Activated CD4-positive, alpha-beta T cell treated with anti-CD3 and anti-CD28 coated beads, Interleukin-2, amount 50 U/mL, for 24 hours (primary cell): ENCODE measurements at places on chromosomes 3 and 15.

DNA sequence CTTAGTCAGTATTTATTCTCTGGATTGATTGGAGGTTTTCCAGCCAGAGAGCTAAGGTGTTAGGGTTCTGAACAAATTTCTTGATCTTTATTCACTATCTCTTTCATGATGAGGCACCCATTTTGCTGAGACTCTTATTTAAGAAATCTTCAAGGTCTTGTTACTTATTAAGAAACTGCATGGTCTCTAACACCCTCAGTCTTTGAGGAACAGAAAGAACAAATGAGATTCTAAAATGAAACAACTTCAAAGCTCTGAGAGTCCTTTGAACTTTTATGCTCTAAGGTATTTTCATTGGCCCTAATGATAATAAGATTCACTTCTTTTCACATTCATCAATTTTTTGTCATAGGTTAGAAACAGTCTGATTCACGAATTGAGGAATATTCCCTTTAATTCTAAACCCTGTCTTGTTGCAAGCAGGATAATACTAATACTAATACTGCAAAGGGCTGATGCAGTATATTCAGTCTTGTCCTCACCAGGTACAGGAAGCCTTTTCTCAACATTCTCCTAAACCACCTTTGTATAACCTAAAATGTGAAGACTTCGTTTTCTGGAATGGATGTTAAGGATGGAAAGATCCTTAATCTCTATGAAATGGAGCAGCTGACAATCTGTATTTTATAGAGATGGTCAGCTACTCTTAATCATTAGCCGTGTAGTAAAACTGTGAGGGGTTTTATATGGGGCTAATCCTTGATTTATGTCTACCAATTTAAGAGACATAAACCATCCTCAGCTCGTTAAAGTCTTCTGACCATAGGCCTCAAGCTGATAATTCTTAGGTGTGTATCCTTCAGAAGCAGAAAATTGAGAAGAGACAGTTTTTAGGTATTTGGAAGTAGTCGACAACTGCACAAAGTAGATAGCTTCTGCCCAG is 198.3 kb downstream of the OTOL1 start:
- DNase-seq = no peak

DNA sequence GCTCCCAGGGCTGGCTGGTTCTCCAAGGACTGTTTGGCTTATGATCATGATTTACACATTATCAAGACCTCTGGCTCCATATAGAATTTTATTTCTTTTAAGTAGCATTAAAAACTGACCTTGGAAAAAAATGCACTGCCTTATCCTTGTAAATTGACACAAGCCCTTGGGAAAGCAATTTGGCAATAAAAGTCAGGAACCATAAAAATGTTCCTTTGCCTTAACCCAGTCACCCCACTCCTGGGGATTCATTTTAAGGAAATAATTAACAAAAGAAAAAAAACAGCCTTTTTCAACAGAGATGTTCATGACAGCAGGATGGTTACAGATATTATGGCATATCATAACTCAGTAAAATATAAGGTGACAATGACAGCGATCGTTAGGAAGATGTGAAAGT is 51.6 kb upstream of the NR2E3 start:
- no peak for DNase-seq

GRCh38 chr3:177144922-177145321 is 52.4 kb downstream of the TBL1XR1 start:
- DNase-seq = no peak

DNA sequence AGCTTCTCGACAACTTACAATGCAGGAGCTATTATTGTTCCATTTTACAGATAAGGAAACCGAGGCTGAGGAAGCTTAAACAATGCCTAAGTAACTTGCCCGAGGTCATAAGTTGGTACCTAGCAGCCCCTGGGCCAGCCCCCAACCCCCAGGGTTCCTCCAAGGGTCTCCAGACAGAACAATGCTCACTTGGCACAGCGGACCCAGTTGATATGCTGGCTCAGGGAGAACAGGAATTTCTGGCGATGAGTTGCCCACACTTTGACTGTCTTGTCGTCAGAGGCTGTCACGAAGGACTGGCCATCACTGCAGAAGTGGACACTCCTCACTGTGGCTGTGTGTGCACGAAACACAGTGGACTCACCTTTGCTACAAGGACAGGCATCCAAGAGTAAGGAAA is 5.2 kb downstream of the POC1A start:
- DNase-seq = no peak

- peak; percentile 40 for DNase-seq
Measured at GRCh38 chr15:74725845-74726773, 781 bp upstream of the CYP1A1 start.

DNA sequence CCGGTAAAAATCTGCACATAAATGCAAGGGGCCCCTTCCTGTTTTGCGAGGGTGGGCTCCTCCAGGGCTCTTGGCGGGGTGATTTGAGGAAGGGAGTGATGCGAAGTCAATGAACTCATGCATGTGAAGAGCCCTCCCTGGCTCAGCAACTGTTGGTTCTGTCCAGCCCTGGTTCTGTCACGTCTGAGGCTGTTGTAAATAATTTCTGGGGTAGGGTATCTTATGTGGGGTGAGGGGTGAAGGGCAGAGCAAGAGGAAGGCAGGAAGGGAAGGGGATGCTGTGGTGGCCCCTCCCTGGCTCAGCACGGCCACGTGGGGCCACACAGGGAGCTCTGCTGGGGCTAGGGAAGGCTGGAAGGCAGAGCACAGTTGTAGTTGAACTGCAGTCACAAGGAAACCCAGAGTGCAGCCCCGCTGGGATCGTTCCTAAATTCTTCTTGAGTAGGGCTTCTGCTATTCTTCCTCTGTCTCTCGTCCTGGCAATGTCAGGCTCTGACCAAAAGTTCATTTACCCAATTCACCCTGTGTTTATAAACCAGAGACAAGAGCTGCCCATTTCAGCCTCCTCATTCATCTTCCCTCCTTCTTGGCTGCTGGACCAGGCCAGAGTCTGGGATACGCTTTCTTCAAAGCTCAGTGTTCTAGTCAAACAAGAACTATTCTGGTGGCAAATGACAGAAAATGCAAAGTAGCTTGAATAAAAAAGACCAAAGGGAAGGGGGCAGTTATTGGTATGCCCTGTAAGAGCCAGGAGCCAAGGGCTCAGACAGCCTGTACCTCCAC is 14.8 kb upstream of the TOPBP1 start:
- no peak for DNase-seq

- no peak for DNase-seq
Measured at GRCh38 chr3:149613988-149614387, 43.8 kb downstream of the WWTR1 start.

GRCh38 chr3:99929745-99930139 is 112.1 kb downstream of the CMSS1 start:
- DNase-seq = no peak

- no peak for DNase-seq
Measured at GRCh38 chr3:136694321-136694720, 57.9 kb downstream of the STAG1 start.

DNA sequence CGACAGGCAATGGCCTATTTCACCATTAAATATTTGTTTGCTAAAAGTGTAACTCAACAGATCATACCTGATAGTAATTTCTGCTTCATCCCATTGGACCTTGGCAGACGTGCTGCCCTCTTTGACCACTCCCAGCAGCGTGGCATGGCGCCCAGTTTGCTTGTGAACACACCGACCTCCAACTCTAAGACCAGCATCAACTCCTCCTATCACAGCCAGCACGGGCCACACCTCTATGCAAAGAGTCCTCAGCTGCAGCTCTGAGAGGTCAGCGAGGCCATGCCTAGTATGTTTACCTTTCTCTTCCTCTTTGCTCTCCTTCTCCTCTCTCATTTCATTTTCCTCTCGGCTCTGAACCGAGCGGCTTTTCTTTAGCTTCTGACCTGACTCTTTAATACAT is 80.6 kb downstream of the FBXL22 start:
- DNase-seq = no peak

- DNase-seq = no peak
Measured at GRCh38 chr3:134904241-134904771, 109.2 kb downstream of the EPHB1 start.

GRCh38 chr15:72907733-72908132 is 124.2 kb upstream of the ADPGK start:
- DNase-seq = no peak

- DNase-seq = peak; percentile 30
Measured at GRCh38 chr15:68252925-68253534, 23.5 kb upstream of the CLN6 start.

DNA sequence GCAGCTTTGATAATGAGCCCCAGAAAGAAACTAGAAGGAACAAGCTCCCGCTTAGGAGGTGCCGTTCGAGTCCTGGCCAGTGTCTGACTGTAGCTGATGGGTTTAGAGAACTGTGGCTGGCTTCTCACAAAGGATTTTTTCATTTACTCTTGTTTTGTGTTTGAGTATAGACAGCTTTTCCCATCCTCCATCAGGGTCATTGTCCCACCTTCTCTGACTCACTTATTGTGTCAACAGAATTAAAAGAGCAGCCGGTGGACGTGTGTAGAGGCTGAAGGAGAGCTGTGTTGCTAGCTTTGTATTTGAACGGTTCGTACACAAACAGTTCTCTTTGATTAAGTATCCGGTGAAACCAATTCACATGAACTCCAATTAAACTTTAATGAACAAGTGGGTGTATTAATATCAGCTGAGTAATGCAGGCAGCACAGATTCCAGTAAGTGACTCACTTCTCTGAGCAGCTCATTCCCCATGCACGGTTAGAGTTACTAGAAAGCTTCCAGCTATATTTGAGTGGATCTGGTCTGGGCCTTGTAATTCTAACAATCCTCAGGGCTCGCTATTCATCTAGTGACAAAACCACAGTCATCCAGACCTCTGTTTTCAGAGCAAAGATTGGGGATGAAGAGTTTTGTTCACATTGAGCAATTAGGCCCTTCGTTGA is 141.0 kb downstream of the LPP start:
- no peak for DNase-seq

DNA sequence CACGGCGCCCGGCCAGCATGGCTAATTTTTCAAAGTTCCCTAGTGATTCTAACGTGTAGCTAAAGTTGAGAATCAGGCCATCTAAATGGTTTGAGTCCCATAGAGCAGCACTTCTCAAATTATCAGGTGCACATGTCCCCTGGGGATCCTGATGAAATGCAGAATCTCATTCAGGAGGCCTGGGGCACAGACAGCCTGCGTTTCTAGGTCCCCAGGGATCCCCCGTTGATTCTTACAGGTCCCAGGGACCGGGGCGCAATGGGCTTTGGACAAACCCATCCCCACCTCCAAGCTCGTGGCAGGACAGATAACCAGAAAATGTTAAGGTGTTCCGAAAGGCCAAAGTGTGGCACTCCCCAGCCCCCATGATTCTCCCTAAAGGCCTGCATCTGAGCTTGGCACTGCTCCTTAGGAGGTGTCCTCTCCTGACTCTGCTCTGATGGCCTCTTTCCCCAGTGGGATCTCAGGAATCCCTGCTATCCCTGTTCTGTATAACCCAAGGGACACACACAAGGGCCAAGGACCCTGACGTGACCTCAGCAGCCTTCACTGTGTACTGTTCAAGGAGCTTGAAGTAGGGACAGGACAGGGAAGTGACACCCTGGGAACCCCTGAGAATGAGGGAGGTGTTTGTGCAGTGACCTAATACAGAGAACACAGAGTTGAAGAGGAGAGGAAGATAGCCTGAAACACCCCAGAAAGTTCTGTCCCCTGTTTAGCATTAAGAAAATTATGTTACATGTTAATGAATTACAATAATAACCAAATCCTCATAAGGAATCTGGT is 8.0 kb downstream of the LRRK1 start:
- no peak for DNase-seq

DNA sequence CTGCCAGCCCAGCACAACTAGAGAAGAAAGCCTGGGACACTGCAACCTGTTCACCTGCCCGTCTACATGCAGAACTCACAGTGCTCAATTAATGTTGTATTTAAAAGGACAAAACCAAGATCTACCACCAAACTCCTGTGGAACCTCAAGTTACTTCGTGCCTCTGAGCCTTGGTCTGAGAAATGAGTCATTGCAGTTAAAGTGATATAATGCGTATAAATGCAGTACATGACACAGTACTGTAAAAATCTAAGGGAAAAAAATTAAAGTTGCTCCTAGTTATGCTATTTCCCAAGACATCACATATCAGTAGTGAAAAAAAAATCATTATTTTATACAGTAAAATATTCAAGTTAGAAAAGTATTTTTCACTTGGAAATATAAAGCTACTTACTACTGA is 138.9 kb downstream of the ZIC4 start:
- no peak for DNase-seq

GRCh38 chr15:62902821-62903220 is 139.7 kb upstream of the TPM1 start:
- no peak for DNase-seq

DNA sequence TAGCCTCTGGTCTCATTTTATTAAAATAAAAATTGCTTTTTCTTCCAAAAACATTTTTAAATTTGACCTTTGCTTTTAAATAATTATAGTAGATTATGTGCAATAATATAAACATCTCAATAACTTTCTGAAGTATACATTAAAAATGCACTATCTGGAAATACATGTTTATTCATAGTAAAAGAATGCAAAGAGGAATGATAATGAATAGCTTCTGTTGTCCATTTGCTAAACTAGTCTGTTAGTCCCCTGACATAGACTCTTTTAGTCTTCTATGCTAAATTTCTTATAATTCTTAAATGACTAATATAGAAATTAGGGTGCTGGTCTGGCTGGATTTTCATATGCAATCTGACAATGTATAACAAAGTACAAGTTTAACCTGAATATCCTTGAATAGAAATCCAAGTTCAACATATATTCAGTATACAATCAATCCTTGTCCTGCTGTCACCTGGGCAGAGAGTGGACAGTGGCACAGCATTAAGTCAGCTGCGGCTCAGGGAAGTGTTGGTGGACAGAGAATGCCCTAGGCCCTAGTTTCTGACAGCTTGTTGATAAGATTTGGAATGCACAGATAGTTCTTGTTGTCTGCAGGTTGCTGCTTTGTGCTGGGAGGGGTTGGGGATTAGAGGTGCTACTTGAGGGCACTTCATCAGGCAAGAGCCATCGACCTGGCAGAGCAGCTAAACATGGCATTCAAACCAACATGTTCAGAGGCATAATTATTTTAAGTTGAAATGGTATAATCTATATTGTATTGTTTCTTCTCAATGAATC is 161.7 kb downstream of the MBNL1 start:
- no peak for DNase-seq

DNA sequence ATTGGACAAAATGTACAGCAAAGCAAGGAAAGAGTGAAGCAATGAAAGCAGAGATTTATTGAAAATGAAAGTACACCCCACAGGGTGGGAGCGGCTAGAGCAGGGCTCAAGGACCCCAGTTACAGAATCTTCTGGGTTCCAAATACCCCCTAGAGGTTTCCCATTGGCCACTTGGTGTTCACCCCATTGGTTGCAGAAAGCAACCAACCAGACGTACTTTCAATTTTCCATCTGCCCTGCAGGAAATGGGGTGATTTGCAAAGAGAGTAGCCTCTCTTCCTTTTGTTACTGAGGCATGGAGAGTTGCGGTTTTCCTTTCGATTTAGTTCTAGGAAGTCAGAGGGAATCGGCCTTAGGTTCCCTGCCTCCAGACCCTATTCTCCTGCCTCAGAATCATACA is 2.4 kb downstream of the PML start:
- DNase-seq = no peak

- DNase-seq = no peak
Measured at GRCh38 chr3:123008840-123009239, 18.7 kb downstream of the SEMA5B start.

GRCh38 chr3:47813551-47814177 is 10.7 kb downstream of the DHX30 start:
- DNase-seq = no peak
